Thyroid gland (tissue), 4 donors: ENCODE measurements at places on chromosomes 2 and 18. TPM values are rescaled to one million over a fixed set of nuclear protein-coding genes. Genes with fewer than 3 reads are reported as not detected.

DNA sequence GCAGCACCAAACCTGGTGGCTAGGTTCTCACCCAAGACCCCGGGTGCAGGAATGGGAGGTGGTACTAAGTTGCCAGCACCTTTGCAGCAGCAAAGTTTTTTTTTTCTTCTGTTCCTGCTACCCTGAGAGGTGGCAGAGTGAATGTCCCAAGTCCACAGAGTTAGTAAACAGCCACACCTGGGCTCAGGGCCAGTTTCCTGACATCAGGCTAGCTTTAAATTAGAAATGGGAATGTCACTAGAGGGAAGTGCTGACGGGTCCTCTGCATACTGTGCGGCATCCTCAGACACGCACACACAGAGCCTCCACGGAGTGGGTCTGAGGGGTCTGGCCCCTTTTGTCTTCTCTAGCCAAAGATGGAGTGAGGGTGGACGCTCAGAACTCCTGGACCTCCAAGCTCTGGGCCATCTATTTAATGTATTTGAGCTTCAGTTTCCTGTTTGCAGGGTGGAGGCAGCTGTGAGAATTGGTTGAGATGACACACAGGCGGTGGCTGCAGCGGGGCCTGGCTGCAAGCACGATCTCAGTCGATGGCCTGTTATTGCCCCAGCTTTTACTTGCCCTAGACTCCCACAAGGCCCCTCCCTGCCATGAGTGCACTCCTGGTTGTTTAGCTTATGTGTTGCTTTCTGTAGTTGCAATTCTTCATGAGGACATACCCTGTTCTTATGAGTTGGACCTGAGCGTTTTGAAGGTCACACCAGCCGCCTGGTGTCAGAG is 751.4 kb upstream of the HS6ST1 start:
- DNase-seq, result no peak

- no peak for DNase-seq
Observed at GRCh38 chr2:120863146-120863545, 127.5 kb downstream of the GLI2 start.

GRCh38 chr2:133360882-133361281 is 207.4 kb downstream of the NCKAP5 start:
- DNase-seq, result no peak

Gene HIBCH
- 28.1 TPM for total RNA-seq

GRCh38 chr2:67544286-67544685 is 147.2 kb downstream of the ETAA1 start:
- no peak for DNase-seq
